MCF 10A (cell line): ENCODE measurements at places on chromosomes 1 and 21. TPM values are rescaled to one million over a fixed set of nuclear protein-coding genes. Genes with fewer than 3 reads are reported as not detected.

Gene HES4
- total RNA-seq: 42.1 and 42.6 TPM in 2 replicates

Gene TNFRSF9
- total RNA-seq: 0.98 and 2.7 TPM in 2 replicates

Gene STPG1
- total RNA-seq: 18.6 and 19.7 TPM in 2 replicates

Gene KIF2C
- total RNA-seq: 20.8 and 25.1 TPM in 2 replicates

Gene AADACL3
- total RNA-seq: not detected in 2 replicates

Gene DMRTA2
- total RNA-seq: not detected in 2 replicates

Gene KCNK1
- 24.3 and 41.3 TPM in 2 replicates for total RNA-seq

Gene RAB25
- 1.6 and 5.5 TPM in 2 replicates for total RNA-seq

Gene ZSCAN20
- total RNA-seq: 5.1 and 8.2 TPM in 2 replicates

Gene WRAP73
- 25.3 and 29.8 TPM in 2 replicates for total RNA-seq

Gene MROH9
- total RNA-seq: not detected in 2 replicates

Gene TRAF3IP3
- not detected in 2 replicates for total RNA-seq

Gene CD53
- not detected in 2 replicates for total RNA-seq

Gene TPTE
- total RNA-seq: not detected in 2 replicates

Gene RNASEL
- total RNA-seq: 4.2 and 8.0 TPM in 2 replicates

Gene SELP
- total RNA-seq: not detected in 2 replicates
